ENCODE measurements at places on chromosomes 6 and 20.

- no peak for DNase-seq
Measured at GRCh38 chr6:53347250-53347920, 1.4 kb downstream of the ELOVL5 start.

DNA sequence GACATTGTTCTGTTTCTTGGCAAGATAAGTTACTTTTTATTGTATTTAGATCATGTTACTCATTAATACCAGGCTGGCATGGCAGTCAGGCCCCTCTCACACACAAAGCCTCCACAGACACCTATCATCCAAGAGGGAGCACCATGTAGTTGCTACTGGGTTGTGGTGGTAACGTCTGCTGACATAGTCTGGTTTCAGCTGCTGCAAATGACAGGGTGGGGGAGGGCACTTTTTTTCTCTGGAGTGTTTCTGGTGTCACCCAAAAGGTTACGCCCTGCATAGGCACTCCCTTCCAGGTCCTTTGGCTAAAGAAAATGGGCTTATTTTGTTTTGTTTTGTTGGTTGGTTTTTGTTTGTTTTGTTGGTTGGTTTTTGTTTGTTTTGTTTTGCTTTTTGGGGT, 236.4 kb upstream of the RIMS1 start:
- DNase-seq: no peak

DNA sequence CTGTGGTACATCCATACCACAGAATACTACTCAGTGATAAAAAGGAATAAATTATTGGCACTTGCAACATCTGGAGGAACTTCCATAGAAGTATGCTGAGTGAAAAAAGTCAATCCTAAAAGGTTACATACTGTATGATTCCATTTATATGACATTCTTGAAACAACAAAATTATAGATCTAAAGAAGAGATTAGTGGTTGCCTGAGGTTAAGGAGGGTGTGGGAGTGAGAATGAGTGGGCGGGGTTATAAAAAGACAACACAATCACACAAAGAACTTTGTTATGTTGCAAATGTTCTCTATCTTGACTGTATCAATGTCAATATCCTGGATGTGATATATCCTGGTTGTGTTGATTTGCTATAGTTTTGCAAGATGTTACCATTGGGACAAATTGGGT, 21.2 kb downstream of the SNRPB start:
- DNase-seq: no peak

- DNase-seq: no peak
Measured at GRCh38 chr20:44460795-44461141, 14.9 kb upstream of the TTPAL start.

DNA sequence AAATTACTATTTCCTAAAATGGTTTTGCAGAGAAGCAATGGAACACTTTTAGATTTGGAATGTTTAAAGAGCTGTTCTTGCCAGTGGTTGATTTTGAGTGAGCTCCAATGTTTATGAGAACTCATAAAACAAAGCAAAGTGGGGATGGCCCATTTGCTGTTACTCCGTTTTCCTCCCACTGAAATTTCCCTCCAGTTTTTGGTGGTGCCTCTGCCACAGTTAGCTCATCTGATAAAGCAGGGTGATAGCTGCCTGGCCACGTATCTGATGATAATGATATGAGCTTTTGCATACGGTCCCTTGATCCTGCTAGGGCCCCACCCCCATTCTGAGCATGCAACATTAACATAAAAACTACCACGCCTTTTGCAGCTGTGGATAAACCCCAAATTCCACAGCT, 10.4 kb downstream of the CD83 start:
- DNase-seq: no peak

GRCh38 chr20:11193241-11193640, 519.4 kb upstream of the JAG1 start:
- no peak for DNase-seq

GRCh38 chr6:127561660-127562059, 15.3 kb upstream of the C6orf58 start:
- no peak for DNase-seq

DNA sequence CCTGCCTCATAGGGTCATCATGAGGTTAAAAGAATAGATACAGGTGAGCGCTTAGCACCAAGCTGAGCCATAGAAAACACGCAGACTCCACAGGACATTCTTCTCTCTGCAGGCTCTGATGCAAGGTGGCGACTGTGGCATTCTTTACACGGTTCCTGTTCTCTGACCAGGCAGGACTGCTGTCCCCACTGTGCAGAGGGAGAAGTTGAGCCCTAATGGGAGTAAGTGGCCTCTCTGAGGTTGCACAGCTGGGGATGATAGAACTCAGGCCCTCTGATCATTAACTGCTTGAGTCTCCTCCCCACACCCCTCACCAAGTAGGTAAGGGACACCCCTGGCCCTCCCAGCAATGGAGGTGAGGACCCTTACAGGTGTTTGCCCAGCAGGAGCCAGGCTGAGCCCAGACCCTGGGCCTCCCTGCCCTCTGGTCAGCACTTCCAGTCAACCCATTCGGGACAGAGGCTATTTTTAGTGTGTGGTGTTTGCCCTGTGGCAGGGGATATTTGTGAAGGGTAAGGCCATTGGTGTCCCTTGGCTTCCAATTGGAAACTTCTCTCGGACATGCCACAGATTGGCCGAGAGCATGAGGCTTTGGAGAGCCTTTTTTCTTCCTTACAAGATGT, 116.8 kb downstream of the VEGFA start:
- no peak for DNase-seq

- no peak for DNase-seq
Measured at GRCh38 chr6:107246972-107247615, 131.8 kb upstream of the BEND3 start.

GRCh38 chr6:85192186-85192585, 257.7 kb upstream of the NT5E start:
- DNase-seq: peak; percentile 23

DNA sequence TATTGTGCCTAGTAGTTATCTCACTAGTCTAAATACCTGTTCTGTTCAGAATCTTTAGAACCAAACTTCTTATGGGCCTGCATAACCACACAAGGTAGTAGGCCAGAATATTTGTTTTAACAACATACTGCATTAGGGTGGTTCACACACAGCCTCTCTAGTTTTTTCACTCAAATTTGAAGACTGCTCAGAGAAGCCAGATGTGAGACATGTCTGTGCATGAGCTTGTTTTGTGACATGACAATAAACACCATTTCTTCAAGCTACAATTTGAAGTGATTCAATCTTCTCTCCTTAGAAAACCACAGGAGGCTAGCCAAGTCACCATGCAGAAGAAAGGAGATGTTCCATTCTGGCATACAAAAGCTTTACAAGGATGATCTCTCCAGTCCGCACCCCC, 135.6 kb downstream of the MMS22L start:
- no peak for DNase-seq

DNA sequence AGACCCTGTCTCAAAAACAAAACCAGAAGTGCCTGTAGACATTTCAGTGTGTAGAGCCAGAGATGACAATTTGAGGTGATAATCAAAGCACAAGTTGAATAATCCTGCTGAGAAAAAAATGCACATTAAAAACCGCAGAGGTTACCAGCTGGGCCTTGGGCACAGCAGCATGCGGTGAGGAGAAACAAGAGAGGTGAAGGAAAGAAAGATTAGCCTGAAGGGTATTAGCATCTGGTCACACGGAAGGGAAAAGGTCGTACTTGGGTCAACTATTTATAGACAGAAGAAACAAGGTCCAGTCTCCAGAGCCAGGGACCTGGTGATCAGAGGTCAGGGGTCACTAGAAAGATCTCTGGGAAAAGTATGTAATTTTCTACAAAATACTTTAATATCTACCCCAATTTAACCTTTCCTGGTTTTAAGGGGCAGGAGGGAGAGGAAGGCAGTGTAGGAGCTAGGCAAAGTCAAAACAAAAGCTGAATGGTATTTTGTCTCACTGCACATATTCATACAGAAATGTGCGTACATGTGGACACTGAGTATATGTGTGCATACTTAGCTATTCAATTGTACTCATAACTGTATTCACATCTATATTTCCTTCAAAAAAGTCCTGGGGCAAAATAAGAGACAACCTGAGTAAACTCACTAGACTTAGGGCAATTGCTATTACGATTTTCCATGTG, 10.1 kb downstream of the MAP7 start:
- DNase-seq: no peak

DNA sequence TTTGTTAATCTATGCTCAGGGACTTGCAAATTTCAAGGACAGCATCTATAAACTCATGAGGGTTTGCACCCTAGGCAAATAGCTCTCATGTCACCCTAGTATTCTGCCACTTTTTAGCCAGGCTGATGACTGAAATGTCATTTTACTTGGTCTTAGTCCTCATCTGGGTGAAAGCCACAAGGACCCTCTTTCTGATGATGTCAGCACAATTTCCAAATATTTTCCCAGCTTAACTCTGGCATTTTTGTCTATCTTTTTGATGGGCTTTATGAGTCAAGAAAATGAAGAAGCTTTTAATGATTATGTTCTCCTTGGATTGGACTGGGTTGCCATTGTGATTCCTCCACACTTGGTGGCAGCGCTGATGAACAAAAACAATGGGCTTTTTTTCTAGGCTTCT, 420.1 kb upstream of the BTBD3 start:
- no peak for DNase-seq

GRCh38 chr6:165674155-165675029, 11.4 kb upstream of the PDE10A start:
- DNase-seq: no peak

GRCh38 chr6:164926686-164927085, 382.7 kb downstream of the C6orf118 start:
- DNase-seq: no peak

DNA sequence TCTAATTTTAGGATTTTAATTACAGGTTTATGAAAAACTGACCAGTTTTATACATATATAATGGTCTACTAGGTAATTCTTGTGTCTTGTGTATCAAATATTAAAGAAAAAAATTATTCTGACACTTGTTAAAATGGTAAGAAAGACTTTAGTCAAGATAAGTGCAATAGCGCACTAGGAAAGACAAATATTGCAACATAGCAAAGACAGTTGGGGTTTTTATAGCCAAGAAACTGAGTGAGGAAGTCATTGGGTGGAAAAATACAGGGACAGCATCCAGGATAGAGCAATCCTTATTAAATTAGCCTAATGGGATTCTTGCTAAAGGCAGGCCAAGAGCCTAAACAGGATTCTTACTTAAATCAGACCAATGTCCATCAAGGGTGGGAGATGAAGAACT, 71.1 kb downstream of the ROS1 start:
- DNase-seq: no peak

DNA sequence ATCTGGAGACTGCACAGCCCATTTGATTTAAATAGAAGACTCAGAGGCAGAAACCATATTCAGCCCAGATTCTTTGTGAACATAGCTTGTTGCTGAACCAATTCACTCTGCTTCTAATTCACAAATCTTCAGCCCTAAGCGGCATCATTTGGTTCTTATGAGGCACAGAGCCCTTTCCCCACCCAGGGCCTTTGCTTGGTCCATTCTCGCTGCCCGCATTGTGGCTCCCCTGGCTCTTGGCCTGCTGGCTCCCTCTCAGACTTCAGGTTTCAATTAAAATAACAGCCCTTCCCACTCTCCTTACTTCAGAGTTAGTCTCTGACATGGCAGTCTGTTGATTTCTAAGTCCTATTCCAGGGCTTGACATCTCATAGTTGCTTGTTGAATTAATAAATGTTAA, 9.4 kb upstream of the TMEM14A start:
- no peak for DNase-seq

GRCh38 chr20:15756754-15757115, 816.5 kb downstream of the KIF16B start:
- DNase-seq: no peak

GRCh38 chr20:51639206-51639832, 96.8 kb upstream of the NFATC2 start:
- DNase-seq: no peak

DNA sequence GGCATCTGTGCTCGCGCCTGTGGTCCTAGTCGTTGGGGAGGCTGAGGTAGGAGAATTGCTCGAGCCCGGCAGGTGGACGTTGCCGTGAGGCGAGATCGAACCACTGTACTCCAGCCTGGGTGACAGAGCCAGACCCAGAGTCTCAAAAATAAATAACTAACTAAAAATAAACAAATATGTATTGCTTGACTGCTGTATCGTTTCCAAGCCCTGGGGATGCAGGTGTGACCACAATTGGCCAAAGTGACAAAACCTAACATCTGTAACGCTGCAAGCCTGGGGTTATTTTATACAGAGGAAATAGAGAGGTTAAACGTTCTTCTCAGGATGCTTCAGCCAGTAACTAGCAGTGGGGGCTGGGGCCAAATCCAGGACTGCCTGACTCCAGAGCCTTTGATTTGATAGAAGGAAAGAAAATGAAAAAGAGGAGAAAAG, 1.9 kb upstream of the SRSF3 start:
- no peak for DNase-seq

GRCh38 chr6:30684386-30685156, 1.9 kb downstream of the PPP1R18 start:
- DNase-seq: no peak

DNA sequence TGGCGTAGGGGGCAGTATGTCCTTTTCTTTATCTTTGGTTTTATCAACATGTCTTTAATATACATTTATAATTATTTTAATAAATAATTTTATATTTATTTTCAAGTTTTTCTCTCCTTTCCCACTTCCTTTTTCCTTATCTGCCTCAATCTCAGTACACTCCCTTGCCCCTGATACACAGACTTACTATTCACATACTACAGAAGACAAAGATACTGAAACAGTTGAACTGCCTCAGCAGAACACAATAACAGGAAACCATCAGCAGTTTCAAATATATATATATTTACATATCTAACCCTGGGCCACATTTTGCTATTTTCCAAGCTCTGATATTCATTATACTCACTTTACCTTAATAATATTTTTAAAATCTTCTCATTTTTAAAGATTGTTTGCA, 19.8 kb downstream of the IBTK start:
- no peak for DNase-seq

GRCh38 chr6:140153703-140154102, 779.3 kb upstream of the CITED2 start:
- DNase-seq: no peak

GRCh38 chr20:5654557-5654956, 95.6 kb upstream of the SHLD1 start:
- DNase-seq: no peak

GRCh38 chr6:360764-361373, 30.7 kb upstream of the IRF4 start:
- DNase-seq: no peak

- no peak for DNase-seq
Measured at GRCh38 chr6:39223061-39223460, 6.2 kb downstream of the KCNK5 start.

GRCh38 chr6:167963589-167964057, 33.8 kb upstream of the KIF25 start:
- no peak for DNase-seq

Measured in T1000 (cell line).